Ascending aorta (tissue), 2 donors: ENCODE measurements at places on chromosomes 13 and 19. TPM values are rescaled to one million over a fixed set of nuclear protein-coding genes. Genes with fewer than 3 reads are reported as not detected.

The TRAPPC6A gene
- total RNA-seq: 18.3 TPM

The SIAH3 gene
- total RNA-seq: not detected

The ONECUT3 gene
- not detected for total RNA-seq

The CEACAM7 gene
- total RNA-seq: not detected

The ZNF766 gene
- 2.3 TPM for total RNA-seq

The APOC4 gene
- not detected for total RNA-seq

The SPHK2 gene
- 35.3 TPM for total RNA-seq

The OVOL3 gene
- total RNA-seq: not detected

The LYL1 gene
- total RNA-seq: 46.7 TPM

The SOX1 gene
- total RNA-seq: not detected

The CCL25 gene
- not detected for total RNA-seq
